ENCODE measurements at places on chromosomes 4 and X.

DNA sequence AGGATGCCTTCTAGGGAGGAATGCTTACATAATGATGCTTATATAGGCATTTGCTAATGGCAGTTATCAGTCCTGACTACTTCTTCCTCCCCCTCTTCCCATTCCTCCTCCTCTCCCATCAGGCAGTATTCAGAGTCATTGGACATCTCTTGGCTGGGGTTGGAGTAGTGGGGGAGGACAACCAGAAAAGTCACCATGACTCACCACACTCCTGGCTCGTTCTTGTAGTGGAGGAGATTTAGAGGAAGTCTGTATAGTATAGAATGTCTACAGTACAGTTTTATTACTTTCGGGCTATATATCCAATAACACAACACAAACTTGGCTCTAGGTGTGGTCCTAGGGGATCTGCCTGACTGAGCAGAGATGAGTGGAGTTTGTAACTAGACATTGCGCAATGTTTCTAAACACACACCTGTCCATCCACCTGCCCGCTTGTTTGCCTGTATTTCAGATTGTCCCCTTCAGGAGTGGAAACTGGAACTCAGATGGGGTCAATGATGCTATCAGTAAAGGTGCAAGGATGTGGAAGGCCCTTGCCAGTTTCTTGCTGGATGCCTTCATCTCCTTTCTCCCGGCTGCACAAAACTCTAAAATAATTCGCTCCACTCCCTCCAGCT, 27.9 kb upstream of the KIAA1210 start:
- no peak for DNase-seq

DNA sequence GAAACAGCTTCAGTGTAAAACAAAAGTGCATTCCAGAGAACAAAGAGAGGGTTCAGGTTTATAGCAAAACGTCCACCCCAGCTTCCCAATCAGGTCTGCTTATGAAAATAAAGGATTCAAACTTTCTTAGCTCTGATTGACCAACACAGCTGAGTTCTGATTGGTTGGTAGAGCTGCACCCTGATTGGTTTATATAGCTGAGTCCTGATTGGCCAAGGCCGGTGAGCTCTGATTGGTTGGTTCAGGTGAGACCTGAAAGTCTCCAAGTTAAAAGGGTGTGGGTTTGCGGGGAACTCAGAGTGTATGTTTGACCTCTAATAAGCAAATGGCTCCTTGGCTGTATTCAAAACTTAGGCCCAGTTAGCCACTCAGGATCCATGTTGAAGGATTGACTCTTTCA, 20.9 kb downstream of the CLRN2 start:
- DNase-seq, result no peak

DNA sequence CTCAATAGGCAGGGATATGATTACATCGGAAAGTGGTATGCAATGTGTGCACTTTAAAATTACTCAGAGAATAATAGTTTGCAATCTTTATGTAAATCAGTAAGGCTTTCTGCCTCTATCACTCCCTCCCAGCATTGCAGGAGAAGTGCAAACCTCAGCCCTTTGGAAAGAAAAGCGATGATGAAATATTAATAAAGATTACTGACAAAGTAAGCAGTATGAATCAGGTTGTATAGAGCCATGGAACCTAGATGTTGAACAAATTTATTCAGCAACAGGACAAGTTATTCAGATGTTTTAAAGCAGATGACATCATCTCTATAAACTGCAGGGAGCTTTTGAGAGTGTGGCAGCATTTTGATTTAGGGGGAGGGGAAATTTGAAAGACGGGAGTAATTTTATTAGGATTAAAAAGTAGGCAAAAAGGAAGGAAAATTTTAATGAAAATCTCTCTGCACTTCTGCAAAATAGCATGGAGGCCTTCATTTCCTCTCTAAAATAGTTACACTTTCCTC, 631.7 kb upstream of the GRIA3 start:
- no peak for DNase-seq

DNA sequence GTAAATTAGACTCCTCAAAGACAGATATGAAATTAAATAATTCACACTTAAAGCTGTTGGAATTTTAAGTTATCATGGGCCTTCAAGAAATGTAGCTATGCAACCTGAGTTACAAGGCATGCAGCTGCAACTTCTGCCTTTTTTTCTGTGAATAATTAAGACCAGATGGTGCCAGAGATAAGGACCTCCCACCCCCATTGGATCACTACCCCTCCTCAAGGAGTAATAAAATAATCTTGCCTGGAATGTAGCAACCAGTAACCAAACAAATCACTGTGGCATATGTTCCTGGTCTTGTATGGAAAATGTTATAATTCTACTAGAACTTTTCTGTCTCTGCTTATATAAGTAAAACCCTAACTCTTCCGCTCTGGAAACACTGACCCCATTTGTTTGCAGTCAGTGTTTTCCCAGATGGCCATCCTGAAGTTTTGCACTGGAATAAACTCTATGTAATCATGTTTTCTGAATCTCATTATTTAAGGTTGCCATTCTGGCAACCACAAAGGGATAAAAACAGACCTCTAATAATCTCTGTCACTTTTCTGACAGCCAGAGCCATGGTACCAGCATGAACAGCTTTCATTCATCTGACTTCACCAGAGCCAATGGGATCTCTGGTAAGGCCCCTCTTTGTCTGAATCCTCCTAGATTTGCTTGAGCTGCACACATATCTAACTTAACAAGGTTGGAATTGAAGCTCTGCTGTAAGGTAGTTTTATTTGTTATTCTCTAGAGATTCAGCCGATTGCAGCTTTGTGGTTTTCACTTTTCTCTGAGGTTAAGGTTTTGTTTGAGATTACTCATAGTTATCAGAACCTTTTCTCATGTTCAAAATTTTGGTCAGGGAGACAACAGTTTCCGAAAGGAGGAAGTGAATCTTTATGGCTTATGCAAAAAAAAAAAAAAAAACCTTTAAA, 274.6 kb downstream of the NAF1 start:
- no peak for DNase-seq

- no peak for DNase-seq
Observed at GRCh38 chr4:101833480-101833879, 43.0 kb downstream of the BANK1 start.

DNA sequence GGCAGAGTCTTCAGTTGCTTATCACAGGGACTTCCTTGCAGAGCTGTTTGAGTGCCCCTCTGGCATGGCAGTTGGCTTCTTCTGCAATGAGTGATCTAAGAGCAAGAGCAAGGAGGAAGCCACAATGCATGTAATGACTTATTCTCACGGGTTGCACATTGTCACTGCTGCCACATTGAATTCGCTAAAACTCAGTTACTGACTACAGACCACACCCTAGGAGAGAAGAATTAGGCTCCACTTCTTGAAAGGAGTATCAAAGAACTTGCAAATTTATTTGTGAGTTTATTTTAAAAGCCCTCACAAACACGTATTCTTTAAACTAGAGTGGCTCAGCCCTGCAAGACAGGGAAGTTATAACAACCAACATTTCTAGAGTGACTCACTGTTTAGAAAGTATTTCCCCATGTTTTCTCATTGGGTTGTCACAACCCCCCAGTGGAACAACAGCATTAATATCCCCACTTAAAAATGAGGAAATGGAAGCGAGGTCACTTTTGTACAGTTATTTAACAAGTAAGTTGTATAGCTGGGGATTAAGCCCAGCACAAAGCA, 32.4 kb upstream of the RBPJ start:
- DNase-seq, result no peak

DNA sequence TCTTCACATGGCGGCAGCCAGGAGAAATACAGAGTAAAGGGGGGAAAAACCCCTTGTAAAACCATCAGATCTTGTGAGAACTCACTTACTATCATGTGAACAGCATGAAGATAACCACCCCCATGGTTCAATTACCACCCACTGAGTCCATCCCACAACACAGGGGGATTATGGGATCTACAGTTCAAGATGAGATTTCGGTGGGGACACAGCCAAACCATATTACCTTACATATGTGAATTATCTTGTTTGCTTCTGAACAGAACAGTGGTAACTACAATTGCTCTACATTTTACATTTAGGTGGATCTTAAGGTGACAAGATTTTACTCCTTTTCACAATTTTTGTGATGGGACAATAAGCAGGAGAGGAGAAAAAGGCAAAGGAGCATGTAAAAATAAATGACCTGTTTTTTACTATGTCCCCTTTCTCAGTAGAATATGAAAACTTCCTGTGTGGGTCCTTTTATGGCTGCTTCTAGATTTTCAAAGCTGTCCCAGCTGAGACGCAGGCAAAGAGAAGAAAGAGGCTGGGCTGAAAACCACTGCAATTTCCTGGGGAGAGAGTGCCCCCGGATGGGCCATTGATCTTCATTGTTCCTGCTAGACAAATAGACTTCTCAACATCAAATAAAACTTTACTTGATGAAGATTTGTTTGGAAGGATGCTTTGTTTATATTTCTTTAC, 45.9 kb upstream of the PGM2 start:
- no peak for DNase-seq

- DNase-seq, result no peak
Observed at GRCh38 chr4:114312338-114312737, 286.3 kb upstream of the UGT8 start.

DNA sequence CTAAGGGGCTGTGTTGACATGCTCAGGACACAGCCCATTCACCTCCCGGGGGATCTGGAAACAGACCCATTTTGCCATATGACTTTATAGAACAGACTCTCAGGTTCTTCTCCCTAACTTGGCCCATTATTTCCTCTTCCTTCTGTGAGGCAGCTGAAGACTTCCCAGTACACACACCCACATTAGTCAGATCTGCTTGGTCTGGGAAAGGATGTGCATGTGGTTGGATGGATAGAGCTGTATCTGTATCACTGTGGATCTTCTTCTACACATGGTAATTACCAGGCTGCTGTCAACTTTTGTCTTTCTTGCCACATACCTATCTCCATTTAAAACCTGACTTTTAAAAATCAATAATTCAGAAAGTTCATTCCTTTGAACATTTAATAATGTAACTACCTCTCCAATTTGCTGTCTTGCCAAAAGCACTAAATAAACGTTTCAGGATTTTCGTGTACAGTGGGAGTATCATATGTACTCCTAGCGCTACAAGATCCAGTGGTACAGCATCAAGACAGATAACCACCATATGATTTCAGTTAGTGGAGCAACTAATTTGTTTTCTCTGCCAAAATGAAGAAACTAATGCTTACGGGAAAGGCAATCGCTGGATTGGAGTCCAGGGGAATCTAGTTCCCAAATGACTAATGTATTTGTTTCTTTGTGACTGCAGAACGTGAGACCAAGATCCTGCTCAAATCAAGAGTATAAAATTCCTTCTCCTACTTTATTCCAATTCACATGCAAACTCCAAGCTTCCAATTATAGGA, 134.1 kb upstream of the MAP3K15 start:
- DNase-seq, result no peak

DNA sequence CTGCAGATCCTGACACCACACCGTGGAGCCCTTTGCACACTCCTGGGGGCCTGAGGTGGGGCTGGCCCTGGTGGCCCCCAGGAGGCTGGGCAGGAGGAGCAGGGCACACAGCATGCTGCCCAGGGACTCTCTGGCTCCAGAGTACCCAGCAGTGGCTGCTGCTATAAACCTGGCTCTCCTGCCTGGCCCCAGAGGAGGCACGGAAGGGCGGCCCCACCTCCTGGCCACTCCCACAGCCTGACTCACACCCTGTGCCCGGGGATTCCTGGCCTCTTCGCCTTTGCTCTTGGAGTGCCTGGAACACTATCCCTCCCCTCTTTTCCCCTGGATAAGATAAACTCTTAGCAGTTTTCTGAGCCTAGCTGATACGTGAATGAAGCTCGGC, at the start of gene PSAPL1:
TSS of gene PSAPL1 (minus strand) at position 165 of the 385 bp plus-strand sequence. CDS start at position 114, 51 bp downstream.
- DNase-seq, result peak; percentile 52

DNA sequence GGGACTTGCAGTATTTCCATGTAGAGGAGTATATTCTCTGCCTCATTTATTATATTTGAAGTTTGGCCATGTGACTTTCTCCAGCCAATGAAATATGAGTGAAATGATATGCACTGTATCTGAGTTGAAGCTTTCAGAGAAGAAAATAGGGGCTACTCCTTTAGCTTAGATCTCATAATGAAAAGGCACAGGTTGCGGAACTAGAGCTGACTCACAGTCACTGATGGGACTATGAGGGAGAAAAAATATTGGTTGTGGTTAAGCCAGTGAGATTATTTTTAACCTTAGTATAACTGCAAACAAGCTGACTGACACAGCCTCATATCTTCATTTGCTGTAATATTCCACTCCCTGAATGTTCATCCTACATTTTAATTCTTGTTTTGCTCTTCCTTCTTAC, 1104.3 kb downstream of the RPA4 start:
- no peak for DNase-seq

DNA sequence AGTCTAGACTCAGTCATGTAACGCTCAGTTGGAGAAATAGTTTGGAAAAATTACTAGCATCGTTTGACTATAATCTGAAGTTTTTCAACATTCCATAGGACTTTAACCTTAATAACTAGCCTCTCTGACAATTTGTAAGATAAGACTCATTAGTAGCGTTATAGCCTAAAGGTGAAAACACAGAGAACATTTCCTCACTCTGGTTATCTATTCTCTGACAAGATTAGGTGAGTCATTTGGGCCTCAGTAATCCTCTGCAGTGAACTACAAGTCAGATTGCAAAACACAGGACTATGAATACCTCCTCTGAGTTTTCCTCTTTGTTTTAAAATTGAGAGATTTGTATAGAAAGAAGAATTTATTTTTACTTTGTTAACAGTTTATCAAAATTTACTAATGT, 31.8 kb upstream of the PDLIM5 start:
- no peak for DNase-seq

GRCh38 chrX:9231491-9231890, 197.6 kb upstream of the FAM9B start:
- DNase-seq, result no peak

DNA sequence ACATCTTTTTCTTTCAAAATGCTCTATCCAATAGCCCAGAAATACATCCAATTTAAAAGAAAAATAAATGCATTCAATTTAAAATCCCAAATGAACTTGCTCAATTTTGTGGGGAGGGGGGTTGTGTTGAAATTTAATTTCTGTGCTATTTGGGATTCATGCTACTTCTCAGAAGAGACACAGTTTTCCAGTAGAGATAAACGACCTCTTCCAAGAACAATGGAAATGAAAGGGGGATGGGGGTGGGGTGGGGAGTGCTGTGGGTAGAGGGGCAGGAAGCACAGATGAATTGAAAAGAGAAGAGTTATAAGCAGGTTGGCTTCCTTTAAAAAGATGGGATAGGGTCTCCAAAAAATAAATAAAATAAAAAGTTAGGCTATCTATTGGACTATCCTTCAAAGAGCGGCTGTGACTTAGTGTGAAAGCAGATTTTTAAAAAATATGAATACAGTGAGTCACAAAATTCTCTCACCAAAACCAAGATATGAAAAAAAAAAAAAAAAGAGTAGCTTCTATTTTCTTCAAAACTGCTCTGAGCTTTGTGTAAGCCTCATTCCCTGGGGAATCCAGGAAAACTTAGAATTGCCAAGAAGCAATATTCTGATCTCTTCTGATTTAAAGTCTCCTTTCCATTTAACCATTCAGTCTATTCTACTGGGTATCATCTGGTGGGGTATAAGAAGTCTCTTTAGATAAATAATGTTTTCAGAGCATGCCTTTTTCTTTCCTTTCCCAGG, 324.3 kb downstream of the PTTG2 start:
- no peak for DNase-seq

All from heart right ventricle (tissue), 16 donors.